ENCODE measurements at places on chromosomes 12 and 14.

GRCh38 chr14:90445011-90445410 lies 48.2 kb downstream of the CALM1 start:
- no peak for DNase-seq

DNA sequence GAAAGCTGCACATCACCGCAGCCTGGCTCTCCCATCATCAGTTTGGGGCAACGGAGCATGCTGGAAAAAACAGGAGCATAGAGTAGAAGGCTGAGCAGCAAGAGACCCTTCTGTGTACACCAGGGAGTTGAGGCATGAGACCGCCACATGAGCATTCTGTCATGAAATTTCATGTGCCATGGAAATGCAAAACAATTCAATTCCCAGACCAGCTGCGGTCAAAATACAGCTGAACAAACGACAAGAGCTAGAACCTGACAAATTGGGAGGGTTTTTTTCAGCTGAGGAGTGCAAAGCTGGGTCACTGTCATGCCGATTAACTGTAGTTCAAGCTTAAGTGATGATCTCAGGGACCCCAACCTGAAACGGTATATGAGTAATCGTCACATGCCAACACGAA lies 37.1 kb downstream of the TMEM30B start:
- DNase-seq: no peak

DNA sequence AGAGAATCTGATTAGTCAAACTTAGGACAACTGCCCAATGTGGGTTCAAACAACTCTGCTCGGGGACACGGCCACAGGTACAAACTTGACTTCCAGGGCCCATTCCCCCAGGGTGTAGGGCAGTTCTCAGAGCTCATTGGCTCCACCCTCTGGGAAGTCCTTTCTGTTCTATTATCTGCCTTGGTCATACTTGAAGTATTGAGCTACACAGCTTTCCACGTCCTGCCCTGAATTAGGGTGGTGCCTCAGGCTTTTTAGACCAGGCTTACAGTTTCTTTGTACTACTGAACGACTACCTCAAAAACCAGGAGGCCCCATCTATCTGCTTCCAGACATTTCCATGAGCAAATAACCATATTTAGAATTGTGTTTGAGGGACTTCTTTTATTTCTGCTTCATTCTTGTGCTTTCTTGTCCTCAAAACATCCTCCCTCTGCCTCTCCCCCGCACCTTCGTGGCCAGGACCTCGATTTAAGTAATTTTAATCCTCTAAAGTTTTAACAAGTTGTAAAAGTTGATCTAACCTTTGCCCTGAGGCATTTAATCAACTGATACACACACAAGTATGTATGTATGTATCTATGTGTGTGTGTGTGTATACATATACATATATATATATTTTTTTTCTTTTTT lies 281.7 kb upstream of the AMIGO2 start:
- DNase-seq: no peak

GRCh38 chr14:22471545-22472121 lies 117.4 kb downstream of the DAD1 start:
- no peak for DNase-seq

GRCh38 chr14:84442521-84442920 lies 1087.4 kb upstream of the FLRT2 start:
- DNase-seq: no peak

- DNase-seq: no peak
These were observed 51.6 kb downstream of the MVK start for GRCh38 chr12:109625131-109625559.

DNA sequence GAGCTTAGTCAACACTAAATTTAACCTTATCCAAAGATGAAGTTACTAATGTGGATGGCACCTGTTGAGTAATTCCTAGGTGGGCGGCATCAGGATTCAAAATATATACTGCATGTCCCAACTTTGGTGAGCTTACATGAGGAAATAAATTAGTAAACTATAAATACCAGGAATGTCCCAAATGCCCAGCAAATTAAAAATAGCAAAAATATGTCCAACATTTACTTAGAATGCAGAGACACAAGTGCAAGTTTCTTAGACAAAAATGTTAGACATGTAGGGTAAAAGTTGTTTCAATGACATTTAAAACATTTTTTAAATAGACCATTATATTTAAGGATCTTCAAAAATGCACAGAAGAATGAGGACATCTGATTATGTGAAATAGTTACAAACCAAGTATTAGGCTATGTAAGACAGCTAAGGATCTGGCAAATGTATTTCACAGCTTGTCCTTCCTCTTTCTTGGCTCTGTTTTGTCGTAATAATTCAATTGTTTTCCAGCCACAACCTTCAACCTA lies 115.9 kb downstream of the NAV3 start:
- DNase-seq: no peak

- DNase-seq: no peak
These were observed 209.1 kb downstream of the NUBPL start for GRCh38 chr14:31770271-31770670.

- DNase-seq: no peak
These were observed 468.9 kb upstream of the LRFN5 start for GRCh38 chr14:41137741-41138140.

- no peak for DNase-seq
These were observed 65.2 kb downstream of the NINJ2 start for GRCh38 chr12:597926-598568.

DNA sequence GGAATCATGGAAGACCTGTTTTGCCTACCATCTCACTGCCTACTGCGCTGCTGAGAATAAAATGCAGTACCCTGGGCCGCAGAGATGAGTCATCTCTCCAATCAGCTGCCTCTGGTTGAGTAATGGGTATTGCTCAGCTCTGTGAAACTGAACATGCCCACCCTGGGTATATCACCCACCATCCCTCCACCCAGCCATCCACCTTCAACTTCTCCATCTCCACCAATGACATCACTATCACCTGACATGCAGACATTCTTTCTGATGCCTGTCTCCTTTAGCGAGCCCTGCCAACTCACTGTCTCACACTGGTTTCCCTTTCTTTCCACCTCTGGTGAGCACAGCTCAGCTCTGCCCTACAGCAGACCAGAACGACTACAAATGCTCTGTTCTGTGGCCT lies 33.6 kb downstream of the E2F7 start:
- no peak for DNase-seq

DNA sequence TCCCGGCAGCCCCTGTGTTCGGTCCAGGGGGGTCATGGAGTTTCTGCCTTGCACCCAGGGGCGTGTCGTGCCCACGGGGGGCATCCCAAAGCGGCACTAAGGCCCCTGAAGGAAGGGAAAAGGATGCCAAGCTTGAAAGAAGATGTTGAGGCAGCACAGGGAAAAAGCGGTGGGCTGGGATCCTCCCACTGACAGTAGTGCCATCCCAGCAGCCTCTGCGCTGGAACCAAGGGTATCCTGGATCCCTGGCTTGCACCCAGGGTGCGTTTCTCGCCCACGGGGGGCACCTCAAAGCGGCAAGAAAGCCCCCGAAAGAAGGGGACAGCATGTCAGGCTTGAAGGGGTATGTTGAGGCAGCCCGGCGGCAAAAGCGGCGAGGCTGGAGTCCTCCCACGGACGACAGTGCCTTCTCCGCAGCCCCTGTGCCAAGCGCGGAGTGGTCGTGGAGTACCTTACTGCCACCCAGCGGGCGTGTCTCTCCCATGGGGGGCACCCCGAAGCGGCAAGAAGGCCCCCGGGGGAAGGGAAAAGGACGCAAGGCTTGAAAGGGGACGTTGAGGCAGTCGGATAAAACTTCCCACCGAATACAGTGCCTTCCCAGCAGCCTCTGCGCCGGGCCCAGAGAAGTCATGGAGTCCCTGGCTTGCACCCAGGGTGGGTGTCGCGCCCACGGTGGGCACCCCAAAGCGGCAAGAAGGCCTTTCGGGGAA lies 164.4 kb upstream of the ALG10B start:
- no peak for DNase-seq

DNA sequence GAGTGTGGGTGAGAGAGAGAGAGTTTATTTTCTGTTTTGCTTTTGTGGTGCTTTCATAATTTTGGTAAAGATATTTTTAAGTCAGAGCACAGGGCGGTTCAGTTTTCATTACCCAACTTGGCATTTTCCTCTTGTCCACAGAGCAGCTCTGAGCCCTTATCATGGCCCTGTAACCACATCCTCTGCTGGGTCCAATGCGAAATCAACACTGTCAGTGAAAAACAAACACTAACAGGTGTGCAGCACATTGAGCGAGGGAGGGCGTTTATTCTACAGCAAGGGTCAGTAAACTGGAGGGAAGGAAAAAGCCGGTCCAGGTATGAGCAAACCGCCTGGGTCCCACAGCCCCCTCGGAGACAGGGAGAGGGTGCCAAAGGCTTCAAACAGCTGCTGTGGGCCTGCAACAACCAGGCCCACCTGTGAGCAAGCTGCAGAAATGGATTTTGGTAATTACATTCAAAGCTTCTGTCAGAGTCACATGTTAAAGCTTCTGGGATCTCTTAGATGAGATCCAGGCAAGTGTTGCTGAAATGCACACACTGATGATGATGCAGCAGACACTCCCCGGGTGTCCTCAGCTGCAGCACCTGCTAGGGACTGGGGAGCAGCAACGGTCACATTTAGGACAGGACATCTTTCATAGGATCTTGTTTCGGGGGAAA lies 132.7 kb upstream of the DYRK2 start:
- DNase-seq: no peak

GRCh38 chr14:71354801-71355200 lies 447.5 kb downstream of the PCNX1 start:
- DNase-seq: no peak
